ENCODE measurements at places on chromosomes 1 and 21. TPM values are rescaled to one million over a fixed set of nuclear protein-coding genes. Genes with fewer than 3 reads are reported as not detected.
A peak's percentile ranks its signal among the peaks of the same experiment; 100 is the strongest.

The CRYBG2 gene
- total RNA-seq = 0.41 TPM

DNA sequence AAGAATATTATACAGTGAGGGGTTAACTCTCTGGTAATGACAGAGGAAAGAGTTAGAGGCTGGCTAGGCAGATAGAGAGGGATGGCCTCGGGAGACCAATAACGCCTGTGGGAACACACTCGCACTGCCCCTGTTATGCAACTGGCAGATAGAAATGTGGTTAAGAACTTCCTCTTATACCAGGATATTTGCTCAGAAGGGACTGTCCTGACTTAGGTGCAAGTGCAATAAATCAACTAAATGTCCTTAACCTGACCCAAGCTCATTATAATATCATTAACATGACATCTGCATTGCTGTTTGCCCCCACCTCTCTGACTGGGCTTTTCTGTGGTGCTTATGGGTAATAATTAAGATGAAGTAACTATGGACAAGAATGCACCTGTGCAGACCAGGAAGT is 1518.0 kb downstream of the NCAM2 start:
- DNase-seq = no peak

DNA sequence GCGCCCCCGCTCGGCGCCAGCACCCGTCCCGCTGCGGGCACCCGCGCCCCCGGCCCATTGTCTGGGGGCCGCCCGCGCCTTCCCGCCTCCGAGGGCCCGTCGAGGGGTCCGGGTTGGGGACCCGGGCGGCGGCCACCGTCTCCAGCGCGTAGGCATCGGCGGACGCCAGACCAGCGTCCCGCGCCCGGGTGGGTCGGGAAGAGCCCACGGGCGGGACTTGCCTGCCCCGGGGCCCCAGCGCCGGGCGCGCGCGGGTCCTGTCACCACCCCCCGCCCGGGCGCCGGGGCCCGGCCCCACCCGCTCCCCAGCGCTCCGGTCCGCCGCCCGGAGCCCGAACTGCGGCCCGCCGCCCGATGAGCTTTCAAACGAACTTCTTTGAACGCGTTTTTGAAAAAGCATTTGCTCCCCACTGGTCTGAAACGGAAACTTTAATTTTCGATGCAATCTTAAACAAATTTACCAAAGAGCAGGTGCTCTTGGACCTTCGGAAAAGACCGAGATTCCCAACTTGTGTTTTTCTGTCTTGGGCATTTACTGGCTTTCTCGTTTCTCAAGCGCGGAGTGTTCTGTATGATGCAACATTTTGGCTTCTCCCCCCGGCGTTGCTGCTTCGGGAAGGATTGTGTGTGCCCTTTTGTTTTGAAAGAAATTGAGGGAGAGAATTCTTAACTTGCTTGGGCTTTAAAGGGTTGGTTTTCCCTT is 615 bp downstream of the CLIC4 start:
- no peak for DNase-seq

GRCh38 chr21:45598109-45598508 is 45.4 kb upstream of the PCBP3 start:
- no peak for DNase-seq

GRCh38 chr1:67575861-67576260 is 109.1 kb upstream of the GADD45A start:
- no peak for DNase-seq

GRCh38 chr1:156927215-156928042 is 7.0 kb downstream of the LRRC71 start:
- peak; percentile 57 for DNase-seq

The ATAD3B gene
- total RNA-seq = 10.6 TPM

DNA sequence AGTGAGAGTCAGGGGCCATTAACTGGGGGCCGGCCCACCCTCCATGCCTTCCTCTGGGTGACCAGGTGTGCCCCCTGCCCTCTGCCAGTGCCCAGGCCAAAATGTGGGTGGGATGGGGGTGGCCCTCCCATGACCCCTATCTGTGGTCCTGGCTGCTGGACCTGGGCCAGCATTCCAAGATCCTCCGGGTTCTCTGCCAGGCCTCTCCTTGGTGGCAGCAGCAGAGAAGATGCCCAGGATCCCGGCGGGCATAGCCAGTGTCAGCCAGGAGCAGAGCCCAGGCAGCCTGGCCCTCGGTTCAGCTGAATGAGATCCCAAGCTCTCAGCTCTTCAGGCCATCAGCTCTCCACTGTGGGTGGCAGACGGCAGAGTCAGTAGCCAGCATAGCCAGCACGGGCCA is 31.3 kb upstream of the ACTRT2 start:
- DNase-seq = no peak

The MANEAL gene
- total RNA-seq = 28.9 TPM

The ITLN2 gene
- not detected for total RNA-seq

DNA sequence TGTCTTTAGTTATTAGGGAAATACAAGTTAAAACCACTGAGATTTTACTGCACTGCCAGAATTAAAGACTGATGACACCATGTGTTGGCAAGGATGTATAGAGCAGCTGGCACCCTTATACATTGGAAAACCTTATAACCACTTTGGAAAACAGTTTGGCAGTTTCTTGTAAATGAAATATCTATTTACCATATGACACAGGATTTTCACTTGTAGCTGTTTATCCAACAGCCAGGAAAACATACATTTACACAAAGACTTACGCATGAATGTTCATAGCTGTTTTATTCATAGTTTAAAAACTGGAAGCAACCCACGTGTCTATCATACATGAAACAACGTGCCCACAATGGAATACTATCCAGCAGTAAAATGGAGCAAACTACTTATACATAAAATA is 45.3 kb downstream of the PRRC2C start:
- DNase-seq = no peak

The LEFTY2 gene
- under 0.01 TPM for total RNA-seq

GRCh38 chr1:156676820-156677615 is at the start of gene NES:
NES (minus strand) TSS chr1:156677407; CDS start chr1:156677264, 143 bp downstream.
- peak; percentile 83 for DNase-seq

DNA sequence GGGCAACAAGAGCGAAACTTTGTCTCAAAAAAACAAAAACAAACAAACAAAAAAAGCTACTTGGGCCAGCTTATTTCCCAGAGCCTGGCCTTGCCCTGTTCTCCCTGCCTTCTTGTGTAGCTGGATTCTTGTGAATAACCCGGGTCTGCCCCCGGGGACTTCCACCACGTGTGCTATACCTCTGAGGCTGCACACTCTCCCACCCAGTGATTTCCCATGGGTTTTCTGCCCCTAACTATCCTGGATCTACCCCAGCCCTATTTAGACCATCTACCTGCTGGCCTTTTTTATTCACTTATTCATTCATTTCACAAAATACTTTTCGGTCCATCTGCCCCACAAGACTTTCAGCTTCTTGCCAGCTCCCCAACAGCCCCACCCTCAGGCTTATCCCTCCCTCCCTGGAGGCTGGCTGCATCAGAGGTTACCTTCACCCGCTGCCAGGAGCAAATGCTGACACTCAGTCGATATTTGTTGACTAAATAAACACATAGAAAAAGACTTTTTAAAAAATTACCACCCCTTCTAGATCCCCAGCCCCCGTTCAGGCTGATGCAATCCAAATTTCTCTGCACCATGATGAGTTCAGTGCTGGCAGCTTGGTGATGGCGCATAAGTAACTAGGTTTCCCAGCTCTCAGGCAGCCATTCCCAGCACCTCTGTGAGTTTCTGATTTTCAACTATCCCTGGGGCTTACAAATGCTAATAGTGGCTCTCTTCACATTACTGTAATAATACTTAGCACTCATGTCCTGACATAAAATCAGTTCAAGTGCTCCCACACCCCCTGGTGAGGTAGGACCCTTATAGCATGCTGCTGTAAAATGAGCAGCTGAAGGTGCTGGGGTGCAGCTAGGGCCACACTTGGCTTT is 30.7 kb upstream of the TARBP1 start:
- DNase-seq = no peak

GRCh38 chr1:115408533-115408932 is 70.5 kb upstream of the NGF start:
- DNase-seq = no peak

DNA sequence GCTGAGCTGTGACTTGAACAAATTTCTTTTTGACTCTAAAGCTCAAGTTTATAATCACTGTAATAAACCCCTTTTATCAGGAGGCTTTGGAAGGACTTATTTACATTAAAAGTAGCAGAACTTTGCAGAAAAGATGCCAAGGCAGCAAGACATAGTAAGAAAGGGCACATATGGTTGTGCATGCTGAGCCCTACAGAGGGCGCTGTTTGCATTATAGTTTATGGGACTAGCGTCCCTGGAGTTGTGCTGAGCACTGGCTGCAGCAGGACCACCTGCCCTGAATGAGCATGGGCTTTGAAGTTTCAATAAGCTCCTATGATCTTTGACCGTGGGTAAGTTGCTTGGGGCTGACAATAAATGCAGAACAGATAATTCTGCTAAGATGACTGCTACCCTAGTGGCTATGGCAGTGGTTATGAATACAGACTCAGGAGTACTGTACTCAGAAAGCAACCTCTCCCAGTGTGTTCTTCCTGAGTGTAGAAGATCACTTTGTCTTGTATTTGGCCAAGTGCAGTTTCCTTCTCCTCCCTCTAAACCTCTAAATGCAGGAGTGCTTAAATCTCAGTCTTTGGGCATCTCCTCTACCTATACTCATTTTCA is 45.4 kb upstream of the USP1 start:
- DNase-seq = no peak

DNA sequence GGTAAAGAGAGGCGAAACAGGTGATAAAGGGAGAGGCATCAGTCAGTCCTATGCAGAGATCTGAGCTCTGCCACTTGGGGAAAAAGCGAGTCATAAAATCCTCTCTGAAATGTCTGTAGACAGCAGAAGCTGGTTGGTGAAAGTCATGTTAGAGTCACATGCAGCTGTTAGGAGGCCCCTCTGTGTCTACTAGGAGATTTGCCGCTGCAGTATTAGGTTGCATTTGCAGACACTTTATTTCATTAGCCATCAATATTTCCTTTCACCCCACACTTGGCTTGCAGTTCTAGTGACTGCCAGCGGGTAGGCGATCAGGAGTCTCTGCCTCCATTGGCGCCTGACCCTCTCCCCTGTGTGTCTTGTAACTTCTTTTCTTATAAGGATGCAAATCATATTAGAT is 16.2 kb downstream of the ATP1A4 start:
- no peak for DNase-seq

- no peak for DNase-seq
These were observed 41.3 kb downstream of the PIK3C2B start for GRCh38 chr1:204453141-204453772.

The KIRREL1 gene
- total RNA-seq = 13.5 TPM

The C1QTNF12 gene
- not detected for total RNA-seq

- no peak for DNase-seq
These were observed 155.1 kb downstream of the VPS13D start for GRCh38 chr1:12384836-12385456.

- no peak for DNase-seq
These were observed 68.3 kb upstream of the NFIA start for GRCh38 chr1:61013946-61014667.

DNA sequence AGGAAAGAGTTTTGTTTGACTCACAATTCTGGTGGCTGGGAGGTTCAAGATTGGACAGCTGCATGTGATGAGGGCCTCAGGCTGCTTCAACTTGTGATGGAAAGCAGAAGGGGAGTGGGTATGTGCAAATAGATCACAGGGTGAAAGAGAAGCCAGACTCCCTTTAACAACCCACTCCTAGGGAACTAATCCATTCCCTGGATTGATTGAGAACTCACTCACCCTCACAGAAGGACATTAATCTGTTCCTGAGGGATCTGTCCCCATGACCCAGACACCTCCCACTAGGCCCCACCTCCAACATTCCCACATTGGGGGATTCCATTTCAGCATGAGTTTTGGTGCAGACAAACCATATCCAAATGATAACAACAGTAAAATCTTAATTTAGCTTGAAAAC is 25.6 kb downstream of the UBE2T start:
- DNase-seq = no peak

The C1orf56 gene
- total RNA-seq = 2.0 TPM

DNA sequence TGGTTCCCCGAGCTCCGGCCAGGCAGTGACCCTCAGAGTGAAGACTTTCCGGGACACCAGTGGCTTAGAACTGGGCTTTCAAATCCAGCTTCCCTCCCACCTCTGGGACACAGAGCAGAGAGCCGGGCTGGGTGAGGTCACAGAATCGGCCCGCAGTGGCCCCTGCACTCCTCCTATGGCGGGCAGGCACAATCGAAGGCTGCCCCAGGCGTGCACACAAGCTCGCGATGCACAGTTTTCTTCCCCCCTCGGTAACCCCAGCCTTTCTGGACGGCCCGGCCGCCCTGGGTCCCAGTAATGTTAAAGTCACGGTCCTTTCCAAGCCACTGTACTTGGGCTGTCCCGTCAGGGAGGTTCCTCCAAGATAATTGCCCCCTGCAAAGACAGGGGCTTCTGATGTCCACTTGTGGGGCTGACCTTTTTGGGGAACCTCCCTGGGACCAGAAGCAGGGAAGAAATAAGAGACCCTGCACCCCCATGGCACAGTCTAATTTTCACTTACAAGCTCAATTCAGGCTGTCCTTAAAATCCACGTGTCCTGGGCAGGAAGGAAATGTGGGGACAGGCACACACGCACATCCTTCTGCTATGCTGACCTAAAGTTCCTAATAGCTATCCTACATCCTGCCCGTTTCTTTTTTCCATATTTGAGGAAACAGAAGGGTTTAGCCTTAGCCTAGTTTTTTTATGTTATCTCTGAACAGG is 13.7 kb downstream of the TFF3 start:
- no peak for DNase-seq

The KRTAP7-1 gene
- total RNA-seq = not detected

DNA sequence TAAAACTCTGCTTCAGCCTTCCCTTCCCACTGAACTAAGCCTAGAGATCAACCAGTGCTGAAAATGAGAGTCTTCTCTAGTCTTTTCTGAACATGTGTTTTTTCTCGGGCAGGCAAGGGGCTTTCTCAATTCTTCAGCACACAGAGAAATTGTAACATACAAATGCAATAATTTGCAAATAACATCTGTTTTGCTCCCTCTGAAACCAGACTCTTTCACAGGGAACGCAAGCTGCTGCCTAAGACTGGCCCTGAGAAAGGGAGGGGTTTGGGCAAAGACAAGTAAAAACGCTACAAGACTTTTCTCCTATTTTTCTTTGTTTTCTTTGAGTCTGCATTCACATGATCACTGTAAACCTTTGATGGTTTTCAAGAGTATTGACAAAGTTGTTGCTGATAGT is 39.6 kb upstream of the VN1R5 start:
- no peak for DNase-seq

- DNase-seq = no peak
These were observed 61.0 kb downstream of the OBSCN start for GRCh38 chr1:228268881-228269265.

DNA sequence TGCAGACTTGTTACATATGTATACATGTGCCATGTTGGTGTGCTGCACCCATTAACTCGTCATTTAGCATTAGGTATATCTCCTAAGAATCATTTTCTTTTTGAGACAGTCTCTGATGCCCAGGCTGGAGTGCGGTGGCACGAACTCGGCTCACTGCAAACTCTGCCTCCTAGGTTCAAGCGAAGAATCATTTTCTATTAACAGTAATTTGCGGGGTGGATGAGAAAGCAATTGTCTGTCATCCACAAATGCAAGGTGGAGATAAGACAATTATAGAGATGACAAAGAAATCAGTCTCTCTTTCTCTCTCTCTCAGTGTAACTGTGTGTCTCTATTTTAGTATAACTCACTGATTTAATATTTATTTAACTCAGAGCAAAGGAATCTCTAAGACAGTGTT is 131.0 kb upstream of the KIAA1614 start:
- DNase-seq = no peak

- DNase-seq = no peak
These were observed 30.5 kb downstream of the RNF187 start for GRCh38 chr1:228517655-228518054.

The RYR2 gene
- total RNA-seq = 29.8 TPM

GRCh38 chr1:51327386-51327785 is 3.0 kb downstream of the TTC39A start:
- DNase-seq = no peak

The GJB3 gene
- total RNA-seq = not detected

- no peak for DNase-seq
These were observed 54.1 kb upstream of the F3 start for GRCh38 chr1:94595658-94596057.

The S100A8 gene
- 7.3 TPM for total RNA-seq

Measured in frontal cortex (tissue), 4 donors.